ENCODE measurements at places on chromosomes 3 and 15. TPM values are rescaled to one million over a fixed set of nuclear protein-coding genes. Genes with fewer than 3 reads are reported as not detected.
A peak's percentile ranks its signal among the peaks of the same experiment; 100 is the strongest.

Gene GHRL
- total RNA-seq: not detected

Gene TERC
- 260 TPM for total RNA-seq

Gene THBS1
- total RNA-seq: 725 TPM

Gene LRRC31
- not detected for total RNA-seq

Gene STAC
- 16.0 TPM for total RNA-seq

Gene ZNF662
- total RNA-seq: 7.7 TPM

Gene NR1I2
- total RNA-seq: not detected

Gene NANOGP8
- total RNA-seq: not detected

Gene GP5
- 0.11 TPM for total RNA-seq

Gene CGNL1
- 3.5 TPM for total RNA-seq

Gene TIMP4
- 78.9 TPM for total RNA-seq

GRCh38 chr15:84785053-84785452 is 32.1 kb upstream of the ALPK3 start:
- no peak for DNase-seq

DNA sequence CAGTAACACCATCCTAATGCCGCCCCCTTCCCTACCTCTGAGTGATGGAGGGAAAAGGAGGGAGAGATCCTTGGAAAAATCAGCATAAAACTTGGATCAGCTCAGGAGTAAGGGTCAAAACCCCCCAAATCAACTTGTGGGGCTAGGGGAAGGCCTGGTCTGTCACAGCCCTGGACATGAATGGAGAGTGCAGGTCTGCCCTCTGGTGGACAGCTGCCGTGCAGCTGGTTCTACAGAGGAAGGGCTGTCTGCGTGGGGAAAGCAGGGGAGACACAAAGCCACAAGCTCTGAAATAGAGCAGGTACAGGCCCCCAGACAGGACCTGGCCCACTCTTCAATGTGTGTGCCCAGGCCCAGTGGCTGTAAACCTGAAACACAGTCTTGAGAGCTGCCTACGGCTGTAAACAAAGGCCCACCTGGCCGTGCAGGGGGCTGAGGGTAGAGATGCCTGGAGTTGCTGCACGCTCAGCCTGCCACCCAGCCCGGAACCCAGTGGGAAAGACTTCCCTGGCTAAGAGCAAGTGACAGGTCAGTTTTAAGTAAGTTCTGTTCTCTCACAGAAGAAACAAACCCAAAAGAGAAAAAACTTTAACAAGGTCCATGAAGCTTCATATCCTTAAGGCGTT is 16.4 kb downstream of the CLK3 start:
- no peak for DNase-seq

- DNase-seq: no peak
These were observed 722 bp downstream of the CACNA1D start for GRCh38 chr3:53495146-53495519.

DNA sequence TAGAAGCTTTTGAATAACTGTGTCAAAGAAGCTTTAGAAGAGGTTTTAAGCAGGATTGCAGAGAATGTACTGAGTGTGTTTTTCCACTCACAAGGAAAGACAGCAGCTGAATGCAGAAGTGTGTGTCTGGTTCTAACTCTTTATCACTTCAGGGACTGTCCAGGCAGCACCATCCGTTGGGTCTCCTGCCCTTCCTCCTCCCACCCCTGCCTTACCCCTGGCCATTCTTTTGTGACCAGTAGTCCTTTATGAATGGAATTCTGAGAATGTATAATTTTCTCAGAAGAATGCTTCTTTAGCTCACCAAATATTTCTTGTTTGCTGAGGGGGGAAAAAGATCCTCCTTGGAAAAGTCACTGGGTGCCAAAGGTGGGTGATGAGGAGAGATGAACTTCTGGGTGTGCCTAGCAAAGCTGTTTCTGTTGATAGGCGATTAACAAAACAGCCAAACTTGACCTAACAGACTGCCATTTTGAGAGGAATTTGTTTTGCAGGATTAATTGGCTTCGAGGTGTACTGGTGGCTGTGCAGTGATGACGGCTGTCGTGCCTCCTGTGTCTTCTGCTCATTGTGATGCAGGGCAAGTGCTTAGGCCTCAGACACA is 70.9 kb downstream of the IGF1R start:
- DNase-seq: no peak

DNA sequence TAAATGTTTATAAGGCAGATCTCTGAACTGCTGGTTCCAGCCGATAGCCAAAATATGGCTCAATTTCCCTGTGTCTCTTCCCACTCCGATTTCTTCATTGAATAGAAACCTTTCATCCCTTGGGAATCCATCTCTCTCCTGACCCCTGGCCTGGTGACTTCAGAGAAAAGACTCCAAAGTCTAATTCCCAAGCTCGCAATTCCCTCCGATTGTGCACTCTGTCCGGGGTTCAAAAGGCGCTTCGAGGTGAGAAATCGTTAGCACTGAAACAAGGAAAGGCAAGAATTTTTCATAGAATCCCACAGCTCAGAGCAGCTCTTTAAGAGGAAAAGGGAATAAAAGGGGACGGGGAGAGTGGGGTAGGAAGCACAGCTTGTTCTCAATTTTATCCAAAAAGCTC is 18.4 kb upstream of the RAD18 start:
- DNase-seq: no peak

DNA sequence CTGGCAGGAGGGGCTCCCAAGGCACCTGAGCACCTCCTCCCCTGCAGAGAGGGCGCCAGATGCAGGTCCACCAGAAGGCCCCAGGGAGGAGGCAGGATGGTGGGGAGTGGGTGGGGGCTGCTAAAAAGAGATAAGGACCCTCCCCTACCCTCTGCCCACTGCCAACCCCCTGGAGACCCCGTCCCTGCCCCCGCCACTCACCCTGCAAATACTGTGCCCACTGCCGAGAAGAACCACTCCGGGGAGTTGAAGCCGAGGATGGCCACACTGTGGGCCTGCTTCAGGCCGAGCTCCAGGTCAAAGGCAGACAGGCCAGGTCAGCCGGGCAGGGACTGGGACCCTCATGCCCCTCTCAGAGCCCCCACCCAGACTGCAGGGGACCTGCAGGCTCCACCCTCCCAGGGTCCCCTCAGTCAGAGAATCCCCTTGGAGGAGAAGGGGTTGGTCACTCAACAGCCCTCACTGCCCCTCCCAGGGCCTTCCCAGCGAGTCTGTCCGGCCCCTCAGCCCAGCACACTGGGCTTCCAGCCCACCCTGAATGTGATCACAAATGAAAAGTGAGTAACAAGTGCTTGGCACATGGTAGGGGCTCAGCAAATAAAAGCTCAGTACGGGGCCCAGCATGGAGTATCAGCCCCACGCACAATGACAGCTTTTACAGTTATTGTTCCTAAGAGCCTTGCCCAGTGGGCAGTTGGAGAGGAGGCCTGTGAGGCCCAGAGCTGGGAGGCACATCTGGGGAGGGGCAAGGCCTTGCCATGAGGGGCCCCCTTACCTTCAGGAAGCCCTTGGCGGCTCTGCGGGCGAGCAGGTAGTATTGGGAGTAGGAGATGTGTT is 40.4 kb downstream of the ACSBG1 start:
- DNase-seq: peak; percentile 49

DNA sequence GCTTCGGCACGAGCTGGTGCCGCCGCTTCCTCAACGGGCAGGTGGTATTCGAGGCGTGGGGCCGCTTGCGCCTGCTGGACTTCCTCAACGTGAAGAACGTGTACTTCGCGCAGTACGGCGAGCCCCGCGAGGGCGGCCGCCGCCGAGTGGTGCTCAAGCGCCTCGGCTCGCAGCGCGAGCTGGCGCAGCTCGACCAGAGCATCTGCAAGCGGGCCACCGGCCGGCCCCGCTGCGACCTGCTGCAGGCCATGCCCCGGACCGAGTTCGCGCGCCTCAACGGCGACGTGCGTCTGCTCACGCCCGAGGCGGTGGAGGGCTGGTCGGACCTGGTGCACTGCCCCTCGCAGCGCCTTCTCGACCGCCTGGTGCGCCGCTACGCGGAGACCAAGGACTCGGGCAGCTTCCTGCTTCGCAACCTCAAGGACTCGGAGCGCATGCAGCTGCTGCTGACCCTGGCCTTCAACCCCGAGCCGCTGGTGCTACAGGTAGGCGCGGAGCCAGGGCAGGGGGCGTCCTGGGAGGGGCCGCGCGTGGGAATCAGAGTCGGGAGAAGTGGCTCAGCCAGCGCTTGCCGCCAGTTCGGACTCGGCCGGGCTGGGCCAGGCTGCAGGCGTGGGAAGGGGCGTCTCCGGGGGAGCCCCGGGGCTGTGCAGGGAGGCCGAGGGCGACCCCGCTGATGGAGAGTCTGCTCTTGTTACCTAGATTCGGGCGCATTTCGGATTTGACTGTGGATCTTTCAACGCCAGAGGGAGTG is 1.1 kb downstream of the DIPK2A start:
- DNase-seq: peak; percentile 88

- DNase-seq: no peak
These were observed 356.3 kb upstream of the PROK2 start for GRCh38 chr3:72141264-72141663.

DNA sequence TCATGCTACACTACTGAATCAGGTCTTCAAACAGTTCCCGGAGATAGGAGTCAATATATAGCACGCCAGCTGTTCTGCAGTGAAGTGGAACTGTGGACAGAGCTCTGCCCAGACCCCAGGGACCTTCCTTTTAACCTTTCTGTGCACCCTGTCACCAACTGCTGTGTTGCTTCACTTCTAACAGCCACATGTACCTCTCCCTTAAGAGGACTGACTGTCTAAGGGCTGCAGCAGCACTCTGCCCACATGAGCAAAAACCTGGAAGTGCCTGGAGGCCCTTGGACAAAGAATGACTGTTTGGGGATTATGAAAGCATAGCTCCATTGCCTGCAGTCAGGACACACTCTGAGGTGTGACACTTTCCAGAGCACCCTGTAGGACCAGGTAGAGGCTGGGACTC is 88.3 kb upstream of the CTNNB1 start:
- no peak for DNase-seq

DNA sequence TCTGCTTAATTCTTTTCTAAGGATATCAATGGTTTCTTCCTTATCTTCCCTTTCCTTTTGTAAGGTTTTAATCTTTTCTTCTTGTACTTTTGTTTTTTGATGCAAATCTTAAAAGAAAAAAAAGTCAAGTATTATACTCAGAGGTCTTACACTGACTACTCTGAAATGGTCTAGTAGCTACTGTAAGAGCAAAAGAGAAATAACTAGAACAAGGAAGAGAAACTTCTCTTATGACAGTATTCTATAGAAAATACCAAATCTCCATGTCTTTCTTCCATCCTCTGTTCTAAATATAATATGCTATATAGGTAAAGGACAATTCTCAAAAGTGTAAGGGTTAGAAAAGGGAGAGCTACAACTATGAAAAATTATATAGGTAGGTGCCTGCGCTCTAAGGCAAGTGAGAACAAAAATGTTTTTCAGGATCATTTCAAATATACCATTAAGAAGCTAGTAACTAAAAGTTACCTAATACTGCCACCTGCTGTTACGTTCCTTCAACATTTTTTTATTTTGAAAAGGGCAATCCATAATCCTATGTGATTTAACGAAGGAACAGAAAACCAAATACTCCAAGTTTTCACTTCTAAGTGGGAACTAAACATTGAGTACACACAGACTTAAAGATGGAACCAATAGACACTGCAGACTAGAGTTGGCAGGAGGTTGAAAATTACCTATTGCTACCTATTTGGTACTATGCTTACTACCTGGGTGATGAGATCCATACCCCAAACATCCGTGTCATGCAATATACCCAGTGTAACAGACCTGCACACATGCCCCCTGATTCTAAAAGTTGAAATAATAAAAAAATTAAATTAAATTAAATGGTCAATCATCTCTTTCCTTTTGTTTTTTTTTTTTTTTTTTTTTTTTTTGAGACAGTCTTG is 36.7 kb downstream of the CIP2A start:
- DNase-seq: no peak

DNA sequence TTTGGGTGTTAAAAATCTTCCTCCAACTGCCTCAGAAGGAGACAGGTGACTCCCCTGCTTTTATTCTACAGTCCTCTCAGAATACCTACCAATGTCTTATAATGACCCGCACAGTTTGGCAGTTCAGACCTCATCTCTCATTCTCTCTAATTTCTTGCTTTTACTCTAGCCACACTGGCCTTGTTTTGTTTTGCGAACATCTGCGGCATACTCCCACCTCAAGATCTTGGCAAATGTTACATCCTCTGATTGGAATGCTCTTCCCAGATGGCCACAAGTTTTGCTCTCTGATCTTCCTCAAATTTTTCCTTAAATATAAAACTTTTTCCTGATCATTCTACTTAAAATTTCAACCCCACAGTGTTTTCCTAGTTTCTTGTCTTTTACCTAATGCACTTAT is 94.1 kb downstream of the PLSCR2 start:
- DNase-seq: no peak

DNA sequence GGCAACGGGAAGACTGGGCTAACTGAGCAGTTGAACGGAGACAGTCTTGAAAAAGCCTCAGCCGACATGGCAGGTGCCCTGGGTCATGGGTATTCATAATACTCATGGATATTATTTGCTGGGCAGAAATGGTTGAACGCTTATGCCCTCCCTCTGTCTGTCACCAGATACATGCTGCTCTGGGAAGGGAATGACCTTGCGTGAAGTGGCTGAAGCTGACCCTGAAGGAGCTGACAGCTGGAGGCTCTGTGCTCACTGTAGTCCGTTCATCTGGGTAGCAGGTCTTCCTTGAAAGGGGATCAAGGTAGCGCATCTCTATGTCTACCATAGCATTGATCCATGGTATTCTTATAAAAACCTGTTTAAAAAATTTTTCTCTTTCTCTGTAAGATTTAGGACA is 390.7 kb downstream of the PDCD6IP start:
- no peak for DNase-seq

DNA sequence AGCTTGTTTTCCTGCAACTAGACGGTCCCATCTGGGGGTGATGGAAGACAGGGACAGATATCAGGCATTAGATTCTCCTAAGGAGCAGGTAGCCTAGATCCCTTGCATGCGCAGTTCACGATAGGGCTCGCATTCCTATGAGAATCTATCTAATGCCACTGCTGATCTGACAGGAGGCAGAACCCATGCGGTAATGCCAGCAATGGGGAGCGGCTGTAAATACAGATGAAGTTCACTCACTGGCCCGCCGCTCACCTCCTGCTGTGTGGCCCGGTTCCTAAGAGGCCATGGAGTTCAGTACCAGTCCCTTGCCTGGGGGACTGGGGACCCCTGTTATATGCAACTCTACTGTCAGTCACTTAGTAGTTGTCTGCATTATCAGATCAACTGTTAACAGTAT is 7.9 kb upstream of the DENND6A start:
- DNase-seq: no peak

- no peak for DNase-seq
These were observed 11.0 kb downstream of the TSPAN3 start for GRCh38 chr15:77059786-77060361.

- DNase-seq: no peak
These were observed 107.0 kb upstream of the NSMCE3 start for GRCh38 chr15:29376590-29376989.

All from ascending aorta (tissue), 2 donors.